Right atrium auricular region (tissue), 2 donors: ENCODE measurements at places on chromosomes 6 and 20. TPM values are rescaled to one million over a fixed set of nuclear protein-coding genes. Genes with fewer than 3 reads are reported as not detected.

SMLR1 gene
- not detected for total RNA-seq

IRAK1BP1 gene
- 2.7 TPM for total RNA-seq

ARFGEF2 gene
- total RNA-seq, result 46.5 TPM

GABRR1 gene
- not detected for total RNA-seq

L3MBTL3 gene
- total RNA-seq, result 3.1 TPM

SIRPB2 gene
- total RNA-seq, result 2.6 TPM

TDRD6 gene
- total RNA-seq, result 0.37 TPM

SAMD3 gene
- total RNA-seq, result 0.67 TPM

GNAS-AS1 gene
- total RNA-seq, result not detected

GJA1 gene
- total RNA-seq, result 122 TPM

BMP5 gene
- total RNA-seq, result 6.3 TPM

RAB5IF gene
- total RNA-seq, result 83.0 TPM

ZNF334 gene
- total RNA-seq, result 0.79 TPM

IL17A gene
- not detected for total RNA-seq

DNA sequence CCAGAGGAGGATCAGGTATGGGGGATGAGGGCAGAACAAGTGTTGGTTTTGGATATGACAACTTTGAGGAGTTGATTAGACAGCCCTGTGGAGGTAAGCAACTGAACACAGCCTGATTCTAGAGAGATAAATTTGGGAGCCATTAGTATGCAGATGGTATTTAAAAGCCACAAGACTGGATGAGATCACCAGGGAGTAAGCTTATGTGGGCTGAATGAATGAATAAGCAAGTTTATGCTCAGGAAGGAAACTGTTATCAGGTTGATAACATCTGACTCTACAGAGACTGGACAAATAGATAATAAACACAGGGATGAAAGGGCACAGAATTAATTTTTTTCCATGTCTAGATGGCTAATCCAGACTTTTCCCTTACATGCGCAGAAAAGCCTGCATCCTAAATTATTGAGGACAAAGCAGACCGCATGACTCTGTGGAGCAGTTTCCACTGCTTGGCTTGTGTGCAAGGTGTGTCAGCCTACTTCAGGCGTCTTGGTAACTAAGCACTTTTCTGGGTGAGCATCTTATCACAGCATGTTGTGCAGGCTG, 150.6 kb downstream of the GJA10 start:
- DNase-seq, result no peak

DNA sequence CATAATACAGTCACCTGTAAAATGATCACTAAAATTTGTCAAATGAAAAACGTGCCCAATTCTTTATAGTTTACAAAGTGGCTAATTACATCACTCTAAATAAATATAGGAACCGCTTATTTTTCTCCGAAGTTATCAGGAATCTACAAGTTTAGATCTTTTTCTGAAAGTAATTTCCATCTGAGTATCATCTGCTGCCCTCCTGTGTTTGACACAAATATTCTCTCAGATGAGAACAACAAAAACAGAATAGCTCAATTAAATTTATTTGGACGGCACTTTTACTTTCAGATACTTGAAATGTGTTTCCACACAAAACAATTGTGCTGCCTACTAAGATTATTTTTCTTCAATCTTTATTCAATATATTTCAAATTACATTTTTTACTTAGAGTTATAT, 5.0 kb downstream of the SF3B5 start:
- no peak for DNase-seq

DNA sequence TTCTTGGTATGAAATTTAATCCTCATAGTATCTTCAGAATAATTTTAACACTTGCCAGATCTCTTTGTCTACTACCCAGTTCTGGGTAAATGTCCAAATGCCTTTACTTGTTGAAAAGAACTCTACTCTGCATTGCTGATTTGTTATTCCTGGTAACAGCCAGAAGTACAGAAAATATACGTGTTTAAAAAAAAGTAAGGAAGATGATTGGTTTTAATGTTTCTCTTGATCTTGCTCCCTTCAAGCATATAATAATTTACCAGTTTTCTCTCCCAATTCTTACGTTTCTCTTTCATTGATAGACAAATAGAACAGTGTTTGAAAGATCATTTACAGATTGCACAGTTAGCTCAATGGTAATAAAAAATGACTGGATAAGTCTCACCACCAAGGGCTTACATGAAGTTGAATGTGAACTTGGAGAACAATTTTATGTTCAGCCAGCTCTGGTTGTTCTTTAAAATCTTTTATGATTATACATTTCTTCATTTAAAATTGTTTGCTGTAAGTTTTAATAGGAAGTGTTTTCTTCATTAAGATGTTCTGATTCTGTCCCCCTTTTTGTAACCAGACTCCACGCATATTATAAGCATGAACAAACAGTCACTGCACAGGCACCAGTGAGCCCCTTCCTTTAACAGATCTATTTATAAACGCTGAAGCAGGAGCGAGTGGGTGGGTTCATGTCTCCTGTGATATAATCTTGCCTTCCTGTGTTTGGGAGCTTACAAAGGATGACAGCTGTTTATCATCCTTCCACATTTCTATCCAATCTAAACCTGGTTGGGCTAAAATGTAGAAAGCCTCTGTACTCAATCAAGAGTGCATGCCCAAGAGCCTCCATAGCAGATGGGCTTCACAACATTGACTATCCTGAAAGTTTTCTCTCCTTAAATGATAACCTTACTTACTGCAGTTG, 299.5 kb downstream of the PRL start:
- DNase-seq, result no peak

DNA sequence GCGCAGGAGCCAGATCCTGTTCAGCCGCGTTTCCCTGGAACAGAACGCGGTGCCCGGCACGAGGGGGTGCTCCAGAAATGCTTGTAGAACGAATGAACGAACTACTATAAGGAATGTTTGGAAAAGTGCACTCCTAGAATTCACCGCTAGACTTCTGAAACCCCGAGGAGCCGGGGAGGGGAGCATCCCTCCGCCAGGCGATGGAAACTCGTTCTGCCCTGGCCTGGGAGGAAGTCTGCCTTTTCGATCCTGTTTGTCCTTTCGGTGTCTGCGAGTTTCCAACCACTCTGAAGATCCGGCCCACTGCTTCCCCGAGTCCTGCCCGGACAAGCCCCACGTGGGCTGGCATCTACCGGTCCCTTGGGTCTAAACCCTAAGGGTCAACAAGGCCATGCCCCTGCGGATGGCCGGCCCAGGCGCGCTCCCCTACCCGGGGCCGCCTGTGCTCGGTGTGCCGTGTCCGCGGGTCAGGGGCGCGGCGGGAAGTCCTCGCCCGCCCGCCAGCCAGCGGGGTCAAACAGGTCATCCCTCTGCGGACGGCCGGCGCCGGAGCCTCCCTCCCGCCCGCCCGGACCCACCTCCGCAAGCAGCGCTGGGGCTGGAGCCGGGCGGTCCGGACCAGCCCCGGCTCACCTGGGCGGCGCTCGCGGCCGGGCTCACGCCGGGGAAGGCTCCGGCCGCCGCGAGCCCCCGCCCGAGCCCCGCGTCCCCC, 526 bp downstream of the SULF2 start:
- DNase-seq, result peak; percentile 66

GRCh38 chr6:139572001-139572400, 197.6 kb upstream of the CITED2 start:
- DNase-seq, result no peak

GRCh38 chr6:107579456-107580056, 89.6 kb downstream of the SOBP start:
- no peak for DNase-seq

- no peak for DNase-seq
These were observed 46.3 kb upstream of the PLN start for GRCh38 chr6:118501765-118502164.

DNA sequence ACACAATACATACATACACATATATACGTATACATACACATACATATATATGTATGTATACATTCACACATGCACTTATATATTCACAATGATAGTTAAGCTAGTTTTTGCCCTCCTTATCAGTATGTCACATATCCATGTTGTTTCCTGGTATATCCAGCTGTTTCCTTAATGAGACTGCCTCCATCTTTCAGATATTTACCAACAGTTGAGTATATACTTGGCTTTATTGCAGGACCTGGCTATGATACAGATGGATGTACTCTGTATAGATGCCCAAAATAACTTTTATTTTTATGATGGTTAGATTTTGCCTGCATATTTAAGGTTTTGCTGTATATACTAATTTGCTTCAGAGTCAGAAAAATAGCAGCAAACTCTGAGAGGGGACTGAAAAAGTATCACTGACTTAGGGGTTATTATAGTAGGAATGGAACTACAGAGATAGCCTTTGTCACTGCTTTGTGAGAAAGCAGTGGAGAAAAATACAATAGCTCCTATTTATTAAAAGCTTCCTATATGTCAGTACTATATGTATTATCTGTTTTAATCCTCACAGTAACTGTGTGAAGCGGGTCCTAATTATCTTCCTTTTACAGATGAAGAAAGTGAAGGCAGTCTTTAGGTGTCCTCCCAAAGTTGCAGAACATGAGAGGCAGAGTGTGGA, 35.5 kb downstream of the CARMIL1 start:
- no peak for DNase-seq

- peak; percentile 85 for DNase-seq
These were observed at the start of gene NECAB3 for GRCh38 chr20:33674294-33675135. Gene NECAB3 (minus strand): TSS chr20:33674428. CDS start chr20:33674352, 76 bp downstream.

GRCh38 chr6:98560418-98560817, 274.0 kb upstream of the POU3F2 start:
- DNase-seq, result no peak

DNA sequence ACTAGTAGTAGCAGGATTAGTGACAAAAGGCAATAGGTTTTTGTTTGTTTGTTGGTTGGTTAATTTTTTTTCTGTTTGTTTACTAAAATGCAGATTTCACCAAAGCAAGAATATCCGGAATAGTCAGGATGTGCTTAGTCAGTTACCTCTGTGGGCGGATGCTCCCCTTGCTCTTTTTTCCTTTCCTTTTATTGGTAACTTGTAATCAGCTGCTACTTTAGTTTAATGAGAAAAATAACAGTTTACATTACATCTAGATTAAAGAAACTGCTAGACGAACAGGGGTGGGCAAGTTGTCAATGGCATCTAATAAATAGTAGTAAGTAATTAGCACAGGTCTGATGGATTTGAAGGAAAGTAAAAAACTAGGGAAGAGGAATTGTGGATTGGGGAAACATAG, 646.9 kb upstream of the FLRT3 start:
- DNase-seq, result no peak

DNA sequence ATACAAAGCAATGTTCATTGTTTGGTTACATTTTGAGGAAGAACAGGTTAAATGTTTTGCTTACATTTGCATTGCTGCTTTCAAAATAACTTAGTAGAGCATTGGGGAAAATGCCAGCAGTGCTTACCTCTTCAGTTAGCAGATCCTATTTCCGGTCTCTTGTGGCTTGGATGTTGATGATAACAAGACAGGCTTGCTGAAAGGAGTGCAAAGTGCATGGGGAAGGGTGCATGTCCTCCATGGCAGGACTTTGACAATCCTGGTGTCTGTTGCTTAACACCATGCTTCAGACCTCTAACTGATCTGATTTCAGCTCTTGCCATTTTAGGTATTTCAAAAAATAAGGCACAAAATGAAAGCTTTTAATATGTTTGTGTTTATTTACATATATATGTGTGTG, 21.1 kb downstream of the TPD52L1 start:
- DNase-seq, result no peak

GRCh38 chr20:53839423-53840176, 230.8 kb downstream of the BCAS1 start:
- no peak for DNase-seq

DNA sequence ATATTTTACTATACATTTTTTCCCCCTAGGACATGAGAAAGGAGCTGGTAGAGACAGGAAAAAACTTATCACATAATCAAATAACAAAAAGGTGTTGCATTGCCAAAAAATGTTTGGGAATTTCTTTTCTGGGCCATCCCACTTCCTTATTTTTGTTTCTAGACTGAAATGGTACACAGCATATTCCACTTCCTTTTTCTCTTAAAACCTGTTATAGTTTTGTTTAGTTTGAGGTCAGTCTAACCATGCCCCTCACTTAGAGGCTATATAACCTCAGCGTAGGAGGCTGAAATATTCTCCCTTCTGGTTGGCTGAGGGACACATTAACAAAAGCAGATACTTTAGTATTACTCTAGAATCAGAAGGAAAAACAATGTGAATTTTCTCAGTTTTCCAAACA, 323.9 kb downstream of the GJA1 start:
- no peak for DNase-seq

GRCh38 chr6:79040083-79040482, 38.0 kb downstream of the PHIP start:
- DNase-seq, result no peak

- DNase-seq, result no peak
These were observed at the start of the genes DEFB124 and REM1 for GRCh38 chr20:31474758-31475427. Gene DEFB124 (minus strand): TSS chr20:31475127. CDS start chr20:31473013, 2,114 bp downstream. Gene REM1 (plus strand): TSS chr20:31475288. CDS start chr20:31476446, 1,158 bp downstream.

- DNase-seq, result no peak
These were observed 188.2 kb downstream of the CDKAL1 start for GRCh38 chr6:20722455-20722854.

- no peak for DNase-seq
These were observed 58.4 kb downstream of the PDE7B start for GRCh38 chr6:135909737-135910387.

DNA sequence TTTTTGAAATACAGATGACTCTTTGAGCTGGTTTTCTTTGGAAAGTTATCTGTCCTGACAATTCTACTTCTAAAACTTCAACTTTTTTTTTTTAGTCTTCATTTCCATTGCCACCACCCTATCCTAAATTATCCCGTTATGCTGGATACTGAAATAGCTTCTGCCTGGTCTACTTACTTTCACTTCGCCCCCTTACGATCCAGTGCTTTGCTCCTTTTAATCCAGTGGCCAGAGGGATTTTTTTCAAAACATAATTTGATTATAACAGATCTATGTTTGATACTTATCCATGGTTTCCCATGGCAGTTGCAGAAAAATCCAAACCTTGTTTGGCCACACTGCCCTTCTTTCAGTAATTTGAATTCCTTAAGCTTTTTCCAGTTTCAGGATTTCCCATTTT, 27.4 kb downstream of the ASXL1 start:
- no peak for DNase-seq

DNA sequence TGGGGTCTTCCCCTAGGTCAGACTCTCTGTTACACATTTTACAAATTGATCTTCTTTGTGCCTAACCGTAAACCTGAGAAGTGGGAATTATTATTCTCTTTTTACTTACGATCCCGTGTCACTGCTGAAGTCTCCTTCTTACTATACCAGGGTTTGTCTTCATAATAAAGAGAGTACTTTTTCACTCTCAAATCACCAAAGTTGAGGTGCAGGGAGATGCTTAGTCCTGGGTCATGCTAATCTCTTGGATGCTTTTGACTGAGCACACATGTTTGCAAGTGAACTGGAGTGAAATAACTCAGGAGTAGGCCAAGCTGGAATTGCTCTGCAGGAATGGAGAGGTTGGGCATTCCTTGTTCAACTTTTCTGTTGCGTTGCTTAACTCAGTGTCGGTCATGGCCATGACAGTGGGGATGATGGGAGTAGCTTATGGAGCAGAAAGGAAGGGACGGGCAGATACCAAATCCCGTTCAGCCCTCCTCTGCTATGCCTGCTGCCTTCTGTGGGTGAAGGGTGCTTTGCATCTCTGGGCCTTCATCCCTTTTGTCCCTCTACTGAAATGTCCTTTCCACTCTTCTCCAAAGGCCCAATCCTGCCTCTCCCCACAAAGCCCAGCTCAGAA, 15.2 kb upstream of the TAGAP start:
- no peak for DNase-seq

GRCh38 chr6:66051812-66052211, 344.8 kb upstream of the EYS start:
- no peak for DNase-seq
